ENCODE measurements at places on chromosomes 13 and 19.

GRCh38 chr19:5003781-5004180 lies 34.9 kb downstream of the KDM4B start:
- DNase-seq: no peak

GRCh38 chr13:37138926-37139325 lies 33.5 kb upstream of the CSNK1A1L start:
- DNase-seq: no peak

- no peak for DNase-seq
Observed at GRCh38 chr19:49845414-49845813, 5.5 kb upstream of the PTOV1 start.

- DNase-seq: no peak
Observed at GRCh38 chr13:109856350-109856749, 70.0 kb upstream of the IRS2 start.

GRCh38 chr19:3849092-3849491 lies 19.7 kb downstream of the ZFR2 start:
- peak; percentile 60 for DNase-seq

GRCh38 chr13:83536941-83537340 lies 345.3 kb downstream of the SLITRK1 start:
- no peak for DNase-seq

GRCh38 chr13:27622881-27623280 lies 1.2 kb downstream of the POLR1D start:
- no peak for DNase-seq

DNA sequence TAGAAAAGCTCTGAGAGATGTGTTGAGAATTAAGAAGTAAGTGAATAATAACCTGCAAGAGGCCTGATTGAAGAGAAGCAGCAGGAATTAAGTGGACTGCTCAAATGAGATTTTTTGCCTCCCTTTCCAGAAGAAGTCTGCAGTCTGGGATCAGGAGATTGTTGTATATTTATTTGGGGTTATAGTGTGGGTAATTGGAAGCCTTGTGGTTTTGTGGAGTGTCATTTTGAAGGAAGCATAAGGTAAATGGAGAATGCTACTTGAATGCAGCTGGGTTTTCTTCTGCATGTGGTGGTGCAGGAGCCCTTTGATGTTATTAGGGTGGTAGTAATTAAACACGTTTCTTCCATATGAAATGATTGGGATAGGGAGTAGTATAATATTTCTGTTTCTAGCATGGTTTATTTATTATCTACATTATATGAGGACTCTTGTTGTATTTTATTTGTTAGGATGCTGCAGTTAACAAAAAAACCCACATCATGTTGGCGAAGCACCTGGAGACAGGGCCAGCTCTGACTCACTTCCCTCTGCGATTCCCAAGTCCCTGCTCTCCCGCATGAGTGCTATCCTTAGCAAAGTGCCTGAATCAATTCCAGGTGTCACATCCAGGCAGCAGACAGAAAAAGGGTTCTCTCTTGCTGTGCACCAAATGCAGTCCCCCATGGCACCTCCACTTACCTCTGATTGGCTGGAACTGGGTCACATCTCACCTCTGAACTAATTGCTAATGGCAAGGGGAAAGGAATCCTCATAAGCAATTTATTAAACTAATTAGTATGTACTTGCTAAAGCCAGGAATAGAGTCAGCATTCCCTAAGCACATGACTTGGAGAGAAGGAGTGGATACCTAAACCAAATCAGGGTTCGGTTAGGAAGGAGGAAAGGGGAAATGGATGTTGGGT lies 54.8 kb downstream of the DGKH start:
- DNase-seq: no peak

- no peak for DNase-seq
Observed at GRCh38 chr13:73072239-73072900, 13.6 kb downstream of the KLF5 start.

GRCh38 chr19:2337329-2337707 lies 8.8 kb downstream of the SPPL2B start:
- no peak for DNase-seq

DNA sequence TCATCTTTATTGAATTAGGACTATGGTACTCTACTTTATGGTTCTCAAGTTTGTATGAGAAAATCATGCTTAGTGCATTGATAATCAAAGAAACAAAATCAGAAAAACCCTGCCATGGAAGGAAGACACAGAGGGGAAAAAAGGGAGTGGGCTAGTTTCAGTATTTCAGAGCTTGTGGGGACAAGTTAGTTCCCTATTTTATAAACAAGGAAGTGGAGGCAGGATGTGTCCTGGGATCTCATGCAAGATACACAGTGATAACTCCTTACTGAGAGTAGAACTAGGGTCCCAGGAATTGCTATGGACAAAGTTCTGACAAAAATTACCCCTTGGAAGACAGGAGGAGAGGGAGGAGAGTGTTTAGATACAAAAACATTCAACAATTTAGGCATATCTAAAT lies 1277.3 kb downstream of the UQCRFS1 start:
- DNase-seq: peak; percentile 1

DNA sequence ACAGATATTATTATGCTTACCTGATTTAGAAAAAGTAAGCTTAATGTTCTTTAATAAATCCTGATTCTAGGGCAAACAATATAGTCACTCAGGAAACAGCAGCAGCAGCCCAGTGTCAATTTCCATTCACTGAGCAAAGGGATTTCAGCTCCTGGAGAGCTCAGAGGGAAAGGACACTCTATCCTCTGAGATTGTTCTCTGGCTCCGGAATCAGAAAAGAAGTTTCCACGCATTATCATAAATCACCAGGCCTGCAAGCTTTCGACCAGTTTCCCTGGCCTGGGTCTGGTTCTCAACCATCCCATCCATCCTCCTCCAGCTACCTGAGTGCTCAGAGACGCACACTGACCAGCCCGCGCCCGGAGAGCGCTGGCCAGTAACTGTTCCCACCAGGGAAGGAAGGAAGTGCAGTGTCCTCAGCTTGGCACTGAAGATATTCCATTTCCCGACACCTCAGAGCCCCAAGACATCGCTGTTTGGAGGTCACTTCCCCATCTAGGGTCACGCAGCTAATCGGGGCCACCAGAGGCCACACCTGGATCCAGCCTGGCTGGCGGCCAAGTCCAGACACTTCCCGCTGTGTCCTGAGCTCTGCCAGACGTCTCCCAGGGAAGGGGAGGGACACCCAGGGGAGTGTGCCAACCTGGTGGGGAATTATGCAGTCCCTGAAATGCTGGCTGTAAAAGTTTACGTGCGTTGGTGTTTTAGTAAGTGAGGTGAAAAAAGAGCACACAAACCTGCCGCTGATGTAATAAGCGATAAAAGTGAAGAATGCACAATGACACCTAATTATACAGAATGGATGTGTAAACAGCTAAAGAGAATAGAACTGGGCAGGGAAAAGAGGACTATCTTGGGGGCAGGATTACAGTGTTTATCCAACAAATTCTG lies 29.1 kb downstream of the EPS15L1 start:
- DNase-seq: no peak

GRCh38 chr13:60453490-60453889 lies 56.5 kb downstream of the TDRD3 start:
- DNase-seq: no peak

DNA sequence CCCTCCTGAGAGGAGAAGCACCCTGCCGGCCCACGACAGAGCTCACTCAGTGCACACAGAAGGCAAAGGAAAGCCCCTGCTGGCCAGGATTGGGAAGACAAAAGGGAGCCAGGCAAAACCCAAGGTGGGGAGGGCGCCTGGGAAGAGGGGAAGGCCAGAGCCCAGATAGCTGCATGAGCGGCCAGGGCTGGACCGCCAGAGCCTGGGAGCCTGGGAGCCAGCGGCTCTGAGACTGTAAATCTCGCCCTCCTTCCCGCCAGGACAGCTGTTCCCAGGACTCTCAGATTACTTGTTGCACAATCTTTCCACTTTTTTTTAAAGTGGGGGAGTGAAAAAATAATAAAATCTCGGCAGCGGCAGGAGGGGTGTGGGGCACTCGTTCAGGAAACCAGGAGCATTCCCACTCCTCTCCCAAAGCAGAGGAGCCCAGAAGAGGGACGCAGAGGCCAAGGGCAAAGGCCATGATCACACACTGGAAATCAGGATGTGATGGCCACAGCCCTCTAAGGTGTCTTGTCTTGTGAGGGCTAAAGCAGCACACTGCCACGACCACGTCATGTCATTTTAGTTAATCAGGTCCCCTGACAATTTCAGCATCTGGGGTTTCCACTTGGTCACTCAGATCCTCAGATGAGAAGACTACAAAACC lies 19.6 kb upstream of the EPHX3 start:
- no peak for DNase-seq

- DNase-seq: no peak
Observed at GRCh38 chr19:15443838-15444237, 5.9 kb downstream of the WIZ start.

GRCh38 chr19:50261446-50261970 lies 58.1 kb downstream of the MYH14 start:
- no peak for DNase-seq

DNA sequence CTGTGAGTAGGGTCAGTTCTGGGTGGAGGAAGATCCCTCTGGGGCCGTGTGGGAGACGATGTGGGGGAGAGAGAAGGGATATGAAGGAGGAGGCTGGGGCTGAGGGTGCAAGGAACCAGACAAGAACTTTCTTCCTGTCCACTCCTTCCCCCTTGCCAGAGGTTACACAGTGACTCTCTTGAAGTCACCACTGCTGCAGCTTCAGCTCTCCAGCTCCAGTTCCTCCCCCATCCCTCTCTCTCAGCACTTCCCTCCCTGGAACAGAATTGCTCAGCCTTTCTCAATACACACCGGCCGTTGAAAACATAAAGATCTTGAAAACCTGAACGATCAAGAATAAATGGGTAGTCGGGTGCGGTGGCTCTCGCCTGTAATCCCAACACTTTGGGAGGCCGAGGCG lies 5.1 kb downstream of the ZSWIM9 start:
- no peak for DNase-seq

- DNase-seq: no peak
Observed at GRCh38 chr13:81488021-81488420, 1147.1 kb upstream of the SPRY2 start.

DNA sequence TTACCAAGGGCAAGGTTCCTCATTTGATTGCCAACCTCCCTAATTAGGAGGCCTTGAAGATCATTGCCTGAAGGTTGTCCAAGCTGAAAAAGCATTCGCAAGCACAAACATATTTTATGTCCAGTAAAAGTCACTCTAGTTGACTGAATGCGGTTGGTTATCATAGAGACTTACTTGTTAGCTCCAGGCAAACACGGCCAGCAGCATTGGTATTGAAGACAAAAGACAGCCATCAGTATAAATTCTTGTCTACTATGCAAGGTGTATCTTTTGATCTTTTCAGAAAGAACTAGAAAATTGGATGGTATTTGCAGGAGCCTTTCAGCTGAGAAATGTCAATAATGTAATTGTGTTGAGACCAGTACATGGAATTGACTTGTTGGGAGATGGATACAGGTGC lies 129.9 kb downstream of the GPC6 start:
- no peak for DNase-seq

DNA sequence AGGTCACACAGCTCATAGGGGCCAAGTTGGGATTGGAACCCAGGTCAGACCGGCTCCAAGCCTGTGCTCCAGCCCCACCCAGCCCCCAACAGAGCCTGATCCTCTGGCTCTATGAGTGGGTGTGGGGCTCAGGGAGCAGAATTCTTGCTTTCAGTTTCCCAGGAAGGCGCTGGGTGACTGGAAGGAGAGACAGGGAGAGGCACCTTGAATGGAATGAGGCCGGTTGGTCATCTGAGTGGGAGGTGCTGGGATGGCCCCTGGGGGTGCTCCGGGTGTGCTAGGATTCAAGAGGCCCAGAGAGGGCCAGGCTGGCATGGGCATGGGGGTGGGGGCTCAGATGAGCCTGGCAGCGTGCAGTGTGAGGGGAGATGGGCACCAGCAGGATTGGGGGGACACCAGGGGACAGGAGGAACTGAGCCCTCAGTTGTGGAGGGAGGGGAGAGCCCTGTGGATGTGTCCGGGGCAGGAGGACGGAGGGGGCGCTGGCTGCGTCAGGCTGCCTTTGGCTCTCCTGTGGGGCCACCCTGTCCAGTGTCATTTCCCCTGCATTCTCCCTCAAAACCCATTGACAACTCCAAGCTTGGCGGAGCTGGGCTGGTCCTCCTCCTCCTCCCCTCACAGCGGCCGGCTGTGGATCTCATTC lies 31.2 kb upstream of the ANKRD10 start:
- no peak for DNase-seq

DNA sequence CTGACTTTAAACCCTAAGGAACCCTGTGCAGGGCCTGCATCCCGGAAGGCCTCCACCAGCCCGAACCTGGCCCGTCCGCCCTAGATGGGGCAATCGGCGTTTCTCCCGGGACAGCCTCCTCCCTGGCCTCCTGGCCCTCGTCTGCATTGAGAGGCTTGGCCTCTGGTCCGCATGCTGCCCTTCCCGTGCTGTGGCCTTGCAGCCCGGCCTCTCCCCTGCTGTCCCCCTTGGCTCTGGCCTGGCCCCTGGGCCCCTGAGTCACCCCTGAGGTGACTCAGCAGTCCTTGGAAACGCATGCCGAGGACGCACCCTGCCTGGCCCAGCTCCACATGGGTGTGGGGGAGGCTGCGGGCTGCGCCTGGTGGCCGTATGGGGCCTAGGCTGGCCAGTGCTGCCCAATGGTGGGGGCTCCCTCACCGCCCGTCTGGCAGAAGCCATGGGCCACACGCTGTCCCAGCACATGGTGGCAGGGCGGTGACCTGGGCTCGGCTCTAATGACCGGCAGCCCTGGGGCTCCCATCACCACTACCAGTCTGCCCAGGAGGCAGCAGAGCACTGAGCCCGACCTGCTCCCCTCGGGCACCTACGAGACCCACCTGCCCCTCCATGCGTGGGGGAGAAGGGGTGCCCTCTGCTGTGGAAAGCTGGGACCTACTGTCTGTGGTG lies 25.7 kb downstream of the SH3GL1 start:
- no peak for DNase-seq

GRCh38 chr19:47270408-47270807 lies 4.3 kb upstream of the INAFM1 start:
- DNase-seq: no peak

DNA sequence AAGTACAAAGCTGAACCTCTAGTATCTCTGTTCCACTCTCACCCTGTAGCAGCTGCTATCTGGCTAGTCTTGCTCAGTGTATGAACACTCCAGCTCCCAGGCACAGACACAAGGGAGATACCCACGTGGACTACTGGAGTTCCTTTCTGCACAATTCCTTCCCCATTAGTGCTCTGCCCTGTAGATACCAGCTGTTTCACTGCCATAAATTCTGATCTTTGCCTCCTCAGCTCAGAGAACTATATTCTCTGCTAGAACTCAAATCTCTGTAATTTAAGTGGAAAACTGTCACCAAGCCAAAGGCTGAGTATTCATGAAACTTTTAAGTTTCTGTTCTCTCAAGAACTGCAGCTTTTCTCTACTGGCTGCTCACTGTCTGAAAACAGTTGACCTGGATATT lies 273.7 kb downstream of the DIAPH3 start:
- DNase-seq: no peak

- no peak for DNase-seq
Observed at GRCh38 chr13:26989957-26990713, 181.5 kb downstream of the USP12 start.

DNA sequence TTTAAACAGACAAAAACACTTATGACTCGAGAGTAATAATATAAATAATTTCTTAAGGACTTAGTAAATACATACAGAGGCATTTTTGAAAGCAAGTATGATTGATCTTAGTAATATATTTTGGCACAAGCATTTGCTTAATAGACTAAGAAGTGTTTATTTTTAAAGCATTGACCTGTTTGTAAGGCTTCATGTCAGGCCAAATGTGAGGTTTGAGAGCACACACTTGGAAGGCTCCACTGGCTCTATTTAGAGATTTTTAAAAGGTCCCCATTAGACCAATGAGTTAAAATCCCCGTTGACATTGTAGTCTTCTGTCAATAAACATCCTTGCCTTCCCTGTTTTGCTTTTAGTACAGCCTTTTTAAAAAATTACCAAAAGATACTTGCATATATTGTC lies 50.4 kb downstream of the ATP8A2 start:
- DNase-seq: no peak

Data from AML-193 (cell line).